ENCODE measurements at places on chromosomes 7 and 10. TPM values are rescaled to one million over a fixed set of nuclear protein-coding genes. Genes with fewer than 3 reads are reported as not detected.

- DNase-seq, result no peak
- H3K27me3 ChIP-seq, result peaks cover 8% of the 10 kb centered on the region
- H3K36me3 ChIP-seq, result no peaks in the 10 kb centered on the region
- no peak overlapping the region for H3K27ac ChIP-seq
- no peak overlapping the region for H3K4me3 ChIP-seq
These were observed 90.1 kb upstream of the NANOS1 start for GRCh38 chr10:118939211-118940007.

The SLC18A3 gene
- polyA plus RNA-seq, result not detected

The PLOD3 gene
- polyA plus RNA-seq, result 19.7 TPM

The CLCN1 gene
- not detected for polyA plus RNA-seq

The KCNIP2 gene
- not detected for polyA plus RNA-seq

The TDRD1 gene
- 0.14 TPM for polyA plus RNA-seq

The SOSTDC1 gene
- polyA plus RNA-seq, result not detected
